NCI-H446 (cell line): ENCODE measurements at places on chromosomes 6 and 20.

- DNase-seq, result no peak
These were observed 5.3 kb upstream of the FUCA2 start for GRCh38 chr6:143516690-143517446.

- no peak for DNase-seq
These were observed 1.2 kb downstream of the LAMA5 start for GRCh38 chr20:62365814-62366369.

- DNase-seq, result peak; percentile 5
These were observed 2.9 kb downstream of the MAP7 start for GRCh38 chr6:136547336-136547735.

- no peak for DNase-seq
These were observed 13.1 kb downstream of the B4GALT5 start for GRCh38 chr20:49700411-49701185.

- DNase-seq, result no peak
These were observed 7.3 kb upstream of the ASF1A start for GRCh38 chr6:118886641-118887040.

DNA sequence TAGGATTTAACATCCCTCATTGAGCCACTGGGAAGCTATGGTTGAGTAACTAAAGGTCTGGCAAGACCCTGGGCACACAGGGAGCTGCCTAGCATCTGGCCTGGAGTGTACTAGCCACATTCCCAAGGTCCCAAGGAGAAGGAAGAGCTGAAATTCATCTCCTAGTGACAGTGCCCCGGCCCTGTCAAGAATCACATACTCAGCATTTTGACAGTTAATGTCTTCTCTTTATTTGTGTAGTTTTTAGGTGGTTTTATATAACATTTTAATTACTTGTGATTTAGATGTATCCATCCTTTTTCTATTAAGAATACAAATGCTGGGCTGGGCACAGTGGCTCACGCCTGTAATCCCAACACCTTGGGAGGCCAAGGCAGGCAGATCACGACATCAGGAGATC, 40.4 kb downstream of the ALDH5A1 start:
- no peak for DNase-seq

- DNase-seq, result no peak
These were observed 231.9 kb downstream of the CLIC5 start for GRCh38 chr6:45783716-45784115.

DNA sequence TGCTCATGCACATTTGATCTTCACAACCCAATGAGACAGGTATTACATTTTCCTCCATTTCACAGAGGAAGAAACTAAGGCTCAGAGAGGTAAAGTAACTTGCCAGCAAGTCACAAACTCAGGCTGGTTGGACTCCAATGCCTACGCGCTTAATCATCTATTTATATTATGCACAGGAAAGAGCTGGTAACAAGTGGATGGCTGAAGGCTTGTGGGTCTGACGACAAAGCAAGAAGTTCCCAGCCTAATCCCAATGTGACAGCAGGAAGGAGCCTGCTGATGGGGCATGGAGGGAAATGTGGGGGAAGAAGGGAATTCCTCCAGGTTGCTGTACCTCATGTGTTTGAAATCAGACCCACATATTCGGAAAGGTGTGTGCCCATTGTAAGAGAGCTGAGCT, 3.9 kb downstream of the CDH22 start:
- no peak for DNase-seq

- DNase-seq, result no peak
These were observed 11.0 kb downstream of the CD109 start for GRCh38 chr6:73706971-73707370.

DNA sequence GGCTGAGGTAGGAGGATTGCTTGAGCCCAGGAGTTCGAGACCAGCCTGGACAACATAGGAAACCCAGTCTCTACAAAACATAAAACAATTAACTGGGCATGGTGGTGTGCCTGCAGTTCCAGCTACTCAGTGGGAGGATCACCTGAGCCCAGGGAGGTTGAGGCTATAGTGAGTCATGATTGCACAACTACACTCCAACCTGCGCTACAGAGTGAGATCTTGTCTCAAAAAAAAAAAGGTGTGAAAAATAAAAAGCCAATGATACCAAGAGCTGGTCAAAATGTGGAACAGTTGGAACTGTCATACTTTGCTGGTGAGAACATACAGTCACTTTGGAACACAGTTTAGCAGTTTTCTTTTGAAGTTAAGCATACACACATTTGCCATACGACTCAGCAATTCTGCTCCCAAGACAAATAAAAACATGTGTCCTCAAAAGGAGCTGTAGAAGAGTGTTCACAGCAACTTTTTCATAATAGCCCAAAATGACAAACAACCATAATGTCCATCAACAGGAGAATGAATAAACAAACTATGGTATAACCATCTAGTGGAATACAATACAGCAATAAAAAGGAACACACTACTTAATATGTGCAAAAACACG, 21.6 kb upstream of the FKBP5 start:
- DNase-seq, result no peak

GRCh38 chr6:83884523-83884922, 25.0 kb downstream of the CYB5R4 start:
- DNase-seq, result peak; percentile 23

- no peak for DNase-seq
These were observed 127.2 kb downstream of the F13A1 start for GRCh38 chr6:6193221-6193745.

GRCh38 chr6:112690497-112691202, 343.5 kb downstream of the RFPL4B start:
- no peak for DNase-seq

DNA sequence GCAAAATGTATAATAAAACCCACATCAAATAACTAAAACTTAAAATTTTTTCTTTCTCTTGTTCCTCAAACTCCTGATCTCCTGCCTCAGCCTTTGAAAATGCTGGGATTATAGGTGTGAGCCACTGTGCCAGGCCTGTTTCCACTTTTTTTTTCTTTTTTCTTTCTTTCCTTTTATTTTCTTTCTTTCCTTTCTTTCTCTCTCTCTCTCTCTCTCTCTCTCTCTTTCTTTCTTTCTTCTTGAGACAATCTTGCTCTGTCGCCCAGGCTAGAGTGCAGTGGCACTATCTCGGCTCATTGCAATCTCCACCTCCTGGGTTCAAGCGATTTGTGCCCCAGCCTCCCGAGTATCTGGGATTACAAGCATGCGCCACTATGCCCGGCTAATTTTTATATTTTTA, 164.6 kb downstream of the OR2B2 start:
- no peak for DNase-seq

DNA sequence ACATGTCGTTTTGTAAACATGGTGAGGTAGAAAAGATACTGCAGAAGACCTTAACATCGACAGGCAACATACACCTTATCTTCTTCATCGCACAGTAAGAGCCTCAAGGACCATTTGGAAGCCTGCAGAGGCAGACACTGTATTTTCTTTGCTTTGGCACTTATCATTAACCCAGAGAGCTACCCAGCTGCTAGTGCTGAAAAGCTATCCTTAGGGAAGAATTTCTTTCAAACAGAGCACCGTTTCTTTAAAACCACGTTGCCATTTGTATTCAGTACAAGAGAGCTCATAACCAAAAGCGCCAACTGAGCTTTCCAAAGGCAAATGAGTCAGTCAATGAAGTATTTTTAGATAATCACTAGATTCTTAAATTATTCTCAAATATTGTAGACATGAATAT, 306.6 kb downstream of the EPM2A start:
- no peak for DNase-seq

DNA sequence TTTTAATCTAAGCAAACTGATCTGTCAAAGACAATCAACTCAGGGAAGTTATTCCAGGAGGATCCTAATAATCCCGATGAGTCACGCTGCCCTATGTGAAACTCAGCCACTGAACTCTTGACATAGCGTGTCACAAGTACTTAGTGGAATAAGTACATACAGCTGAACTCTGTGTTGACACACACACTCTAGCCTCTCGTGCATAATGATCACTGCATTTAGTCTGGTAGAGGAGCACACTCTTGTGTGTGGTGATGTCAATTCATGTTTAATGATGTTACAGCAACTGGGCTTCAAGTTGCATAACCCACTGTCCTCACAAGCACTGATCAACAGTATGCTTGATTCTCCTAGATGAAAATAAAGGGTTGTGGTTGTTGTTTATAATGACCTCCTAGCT, 148.3 kb downstream of the HACE1 start:
- no peak for DNase-seq

DNA sequence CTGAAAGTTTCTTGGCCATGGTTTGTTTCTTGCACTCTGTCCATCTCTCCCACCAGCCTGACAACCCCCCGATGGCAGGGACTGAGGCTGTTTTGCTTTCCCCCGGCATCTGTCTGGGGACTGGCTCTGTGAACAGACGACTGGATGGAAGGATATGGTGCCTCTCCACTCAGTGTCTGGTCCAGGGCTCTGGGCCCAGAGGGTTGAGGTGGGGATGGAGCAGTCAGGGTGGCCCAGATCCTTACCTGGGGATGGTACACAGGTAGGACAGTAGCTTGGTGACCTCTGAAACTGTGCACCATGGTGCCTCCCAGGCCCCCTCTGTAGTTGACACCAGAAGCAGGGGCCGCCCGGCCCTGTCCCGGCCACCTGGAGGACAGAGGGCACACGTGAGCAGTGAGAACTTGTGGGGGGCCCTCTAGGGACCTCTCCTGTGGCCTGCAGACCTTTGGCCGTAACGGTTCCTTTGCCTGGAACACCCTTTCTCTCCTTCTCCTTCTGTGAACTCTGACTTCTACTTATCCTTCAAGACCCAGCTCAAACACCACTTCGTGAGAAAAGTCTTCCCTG, 29.5 kb downstream of the KIAA1755 start:
- no peak for DNase-seq

GRCh38 chr6:74128536-74128935, 432.5 kb downstream of the CD109 start:
- no peak for DNase-seq

DNA sequence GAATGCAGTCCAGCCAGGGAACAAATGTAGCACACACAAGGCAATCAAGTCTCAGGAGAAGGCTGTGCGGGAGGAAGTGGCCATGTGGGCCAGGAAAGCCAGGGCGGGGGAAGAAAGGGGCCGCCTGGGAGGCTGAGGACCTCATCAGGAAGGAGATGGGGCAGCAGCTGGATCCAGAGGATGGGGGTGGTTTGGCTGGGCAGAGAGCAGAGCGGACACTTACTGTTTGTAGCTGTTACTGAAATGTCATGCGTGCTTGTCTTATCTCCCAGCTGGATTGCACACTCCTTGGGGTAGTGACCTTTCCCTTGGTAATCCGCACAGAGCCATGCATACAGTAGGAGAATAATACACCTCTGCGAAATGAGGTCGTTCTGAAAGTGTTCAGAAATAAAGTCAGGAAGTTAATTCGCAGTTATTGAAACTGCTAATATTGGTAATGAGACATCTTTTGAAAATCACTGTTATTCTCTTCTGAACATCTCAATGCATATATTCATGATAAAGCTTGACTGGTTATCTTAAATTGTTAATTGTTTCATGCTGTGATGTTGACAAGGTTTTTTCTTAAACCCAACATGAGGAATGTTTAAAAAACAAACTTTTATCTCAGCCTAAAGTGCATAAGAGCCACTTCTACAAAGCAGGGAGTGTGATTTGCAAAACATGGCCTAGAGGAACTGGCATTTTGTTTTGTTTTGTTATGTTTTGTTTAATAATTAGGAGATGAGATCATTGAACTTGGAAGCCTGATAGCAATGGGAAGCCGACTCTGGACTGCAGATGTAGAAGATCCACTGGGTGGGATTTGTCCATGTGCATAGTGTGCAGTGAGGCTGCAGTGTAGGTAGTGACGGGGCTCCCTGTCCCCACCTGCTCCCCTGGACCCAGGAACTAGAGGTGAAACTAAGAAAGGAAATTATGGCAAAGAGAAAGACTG, 18.0 kb upstream of the MAP3K4 start:
- DNase-seq, result no peak

DNA sequence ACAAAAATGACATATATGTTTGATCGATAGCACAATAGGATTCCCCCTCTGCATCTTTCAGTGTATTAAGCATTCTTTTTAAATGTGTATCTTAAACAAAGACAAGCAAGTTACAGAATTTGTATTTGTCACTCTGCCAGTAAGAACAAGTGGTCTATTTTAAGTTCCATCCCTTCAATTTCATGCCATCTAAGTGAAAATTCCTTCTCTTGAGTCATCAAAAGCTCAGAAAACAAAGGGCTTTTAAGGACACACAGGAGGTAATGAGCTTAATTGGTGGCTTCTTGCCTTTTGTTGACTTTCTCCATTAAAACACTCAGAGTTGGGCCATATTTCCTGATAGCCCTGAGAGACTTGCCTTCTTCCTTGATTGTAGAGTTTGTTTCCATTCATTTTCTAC, 547.8 kb downstream of the TENT5A start:
- no peak for DNase-seq

GRCh38 chr6:111478064-111478476, 4.9 kb downstream of the REV3L start:
- no peak for DNase-seq

- DNase-seq, result no peak
These were observed 58.4 kb upstream of the ARID1B start for GRCh38 chr6:156718647-156719394.

DNA sequence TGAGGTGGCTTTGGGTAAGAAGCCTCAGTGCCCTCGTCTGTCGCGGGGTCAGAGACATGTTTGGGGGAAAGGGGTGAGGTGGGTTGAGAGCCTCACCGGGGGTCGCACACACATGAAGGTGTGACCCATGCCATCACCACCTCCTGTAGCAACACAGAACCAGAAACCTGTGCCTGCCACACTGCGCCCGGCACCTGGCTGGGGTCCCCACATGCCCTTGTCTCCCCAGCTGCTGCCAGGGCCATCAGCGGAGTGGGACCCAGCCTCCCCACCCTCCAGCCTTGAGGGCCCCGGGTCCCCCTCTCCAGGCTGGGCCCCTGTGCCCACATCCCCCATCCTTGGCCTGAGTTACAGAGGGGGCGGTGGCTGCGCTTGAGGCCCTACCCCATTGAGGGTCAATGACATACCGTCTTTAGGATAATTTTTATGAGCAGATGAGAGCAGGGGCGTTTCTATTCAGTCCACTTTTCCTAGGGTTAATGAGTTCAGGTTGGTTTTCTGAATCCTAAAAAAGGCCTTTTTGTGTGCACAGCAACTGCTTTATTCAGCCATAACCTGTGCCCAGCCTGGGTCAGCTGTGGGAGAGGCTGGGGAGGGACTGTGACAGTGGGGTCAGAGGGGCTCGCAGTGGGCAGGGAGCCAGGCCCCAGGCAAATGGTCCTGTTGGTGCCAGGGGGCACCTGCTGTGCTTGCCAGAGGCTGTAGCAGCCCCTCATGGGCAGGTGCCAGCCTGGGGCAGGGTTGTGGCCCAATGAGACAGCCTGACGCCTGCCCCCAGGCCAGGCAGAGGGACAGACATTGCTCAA, 19.4 kb downstream of the APCDD1L start:
- no peak for DNase-seq

GRCh38 chr6:90397929-90398674, 101.5 kb upstream of the BACH2 start:
- DNase-seq, result no peak

- peak; percentile 6 for DNase-seq
These were observed 5.3 kb downstream of the SOBP start for GRCh38 chr6:107495196-107495643.

- no peak for DNase-seq
These were observed 46.8 kb downstream of the ELOVL5 start for GRCh38 chr6:53301801-53302537.

DNA sequence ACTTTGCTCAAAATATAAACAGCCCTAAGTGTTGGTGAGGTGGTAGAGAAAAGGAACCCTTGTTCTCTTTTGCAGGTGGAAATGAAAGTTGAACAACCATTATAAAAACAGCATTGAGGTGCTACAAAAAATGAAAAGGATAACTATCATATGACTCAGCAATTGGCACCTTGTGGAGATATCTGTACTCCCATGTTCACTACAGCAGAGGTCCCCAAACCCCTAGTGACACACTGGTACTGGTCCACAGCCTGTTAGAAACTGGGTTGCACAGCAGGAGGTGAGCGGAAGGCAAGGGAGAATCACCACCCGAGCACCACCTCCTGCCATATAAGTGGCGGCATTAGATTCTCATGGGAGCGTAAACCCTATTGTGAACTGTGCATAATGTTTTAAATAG, 267.4 kb upstream of the THEMIS start:
- no peak for DNase-seq
